ENCODE measurements at places on chromosomes 6 and 20.

GRCh38 chr6:29641430-29642148, 8.6 kb upstream of the GABBR1 start:
- DNase-seq: no peak

DNA sequence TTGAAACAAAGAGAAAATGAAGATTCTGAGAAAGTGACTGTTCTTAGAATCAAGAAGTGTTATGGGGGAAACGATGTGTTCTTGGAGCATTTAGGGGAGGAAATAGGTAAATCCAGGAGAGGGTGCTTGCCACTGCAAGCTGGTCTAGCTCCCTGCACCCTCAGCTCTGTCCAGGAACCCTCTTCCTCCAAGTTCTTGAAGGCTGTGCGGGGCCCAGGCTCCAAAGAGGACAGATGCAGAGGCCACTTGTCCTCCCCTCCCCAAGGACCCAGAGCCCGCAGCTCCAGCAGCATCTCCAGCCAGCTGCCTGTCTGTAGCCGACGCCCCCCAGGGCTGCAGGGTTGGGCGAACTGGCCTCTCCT, 87.9 kb downstream of the CDC5L start:
- DNase-seq: no peak

DNA sequence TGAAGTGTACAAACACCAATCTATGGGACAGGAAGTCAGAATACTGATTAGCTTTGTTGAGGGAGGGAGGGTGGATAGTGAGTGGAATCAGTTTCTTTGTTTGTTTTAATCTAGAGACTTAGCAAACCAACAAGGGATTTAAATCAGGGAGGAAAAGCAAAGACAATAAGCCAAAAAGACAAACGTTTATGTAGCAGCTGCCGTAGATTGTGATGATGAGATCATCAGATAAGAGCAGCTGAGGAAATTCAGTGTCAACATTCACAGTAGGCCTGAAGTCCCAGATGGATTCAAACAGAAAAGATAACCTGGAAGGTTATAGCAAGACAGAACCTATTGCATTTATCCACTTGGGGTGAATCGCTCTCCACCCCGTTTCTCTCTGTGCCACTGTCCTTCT, 104.9 kb upstream of the SYNDIG1 start:
- DNase-seq: no peak

- DNase-seq: no peak
Measured at GRCh38 chr20:57587989-57588377, 27.1 kb downstream of the PCK1 start.

DNA sequence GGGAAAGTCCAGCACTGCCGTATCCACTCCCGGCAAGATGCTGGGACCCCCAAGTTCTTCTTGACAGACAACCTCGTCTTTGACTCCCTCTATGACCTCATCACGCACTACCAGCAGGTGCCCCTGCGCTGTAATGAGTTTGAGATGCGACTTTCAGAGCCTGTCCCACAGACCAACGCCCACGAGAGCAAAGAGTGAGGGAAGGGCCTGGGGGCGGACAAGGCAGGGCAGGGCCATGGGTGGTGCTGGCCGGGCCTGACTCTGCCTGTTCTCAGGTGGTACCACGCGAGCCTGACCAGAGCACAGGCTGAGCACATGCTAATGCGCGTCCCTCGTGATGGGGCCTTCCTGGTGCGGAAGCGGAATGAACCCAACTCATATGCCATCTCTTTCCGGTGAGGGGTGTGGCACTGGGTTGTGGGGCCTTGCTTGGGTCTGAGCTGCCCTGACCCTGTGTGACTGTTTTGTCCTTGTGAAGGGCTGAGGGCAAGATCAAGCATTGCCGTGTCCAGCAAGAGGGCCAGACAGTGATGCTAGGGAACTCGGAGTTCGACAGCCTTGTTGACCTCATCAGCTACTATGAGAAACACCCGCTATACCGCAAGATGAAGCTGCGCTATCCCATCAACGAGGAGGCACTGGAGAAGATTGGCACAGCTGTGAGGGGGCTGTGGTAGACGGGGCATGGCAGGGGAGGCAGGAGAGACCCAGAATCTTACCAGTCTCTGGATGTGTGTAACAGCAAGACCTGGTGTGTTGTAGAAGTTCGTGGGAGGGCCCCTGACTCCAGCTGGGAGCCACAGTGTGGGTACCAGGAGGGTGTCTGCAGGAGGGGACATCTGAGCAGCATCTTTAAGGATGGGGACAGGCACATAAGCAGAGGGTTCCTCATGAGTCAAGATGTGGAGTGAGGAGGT, 29.1 kb downstream of the PLCG1 start:
- no peak for DNase-seq

DNA sequence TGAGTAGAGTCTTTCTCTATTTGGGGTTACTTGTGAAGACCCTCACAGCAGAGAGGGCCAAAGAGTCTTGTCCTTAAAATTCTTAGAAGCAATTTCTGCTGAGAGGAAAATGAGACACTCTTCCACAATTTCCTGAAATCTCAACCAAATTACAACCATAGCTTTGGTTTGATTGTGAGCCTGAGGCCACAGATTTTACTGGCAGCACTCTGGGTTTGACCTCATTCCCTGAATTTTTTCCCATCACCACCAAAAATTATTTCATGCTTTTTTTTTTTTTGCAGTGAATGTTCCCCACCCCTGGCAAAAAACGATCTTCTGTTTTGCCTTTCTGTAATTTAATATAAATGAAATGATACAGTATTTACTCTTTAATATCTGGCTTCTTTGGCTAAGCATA, 125.5 kb downstream of the THEMIS start:
- no peak for DNase-seq

- no peak for DNase-seq
Measured at GRCh38 chr20:51510169-51510568, 32.4 kb downstream of the NFATC2 start.

DNA sequence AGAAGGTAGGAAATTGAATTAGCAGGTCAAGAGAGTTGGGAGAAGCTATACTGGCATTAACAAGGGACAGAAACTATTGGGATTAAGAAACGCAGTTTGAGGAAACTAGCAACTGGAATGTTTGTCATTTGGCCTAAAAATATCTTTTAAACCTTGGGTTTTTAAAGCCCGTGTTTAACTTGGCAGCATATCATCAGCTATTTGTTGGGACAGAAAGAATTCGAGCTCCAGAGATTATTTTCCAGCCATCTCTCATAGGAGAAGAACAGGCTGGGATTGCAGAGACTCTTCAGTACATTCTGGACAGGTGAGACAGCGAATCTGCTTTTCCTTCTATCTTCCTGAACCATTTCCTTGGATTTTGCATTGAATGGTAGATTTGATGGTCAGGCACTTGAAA, 17.8 kb downstream of the ACTR5 start:
- DNase-seq: no peak

GRCh38 chr6:146914489-146915483, 289.4 kb upstream of the STXBP5 start:
- DNase-seq: no peak

- DNase-seq: no peak
Measured at GRCh38 chr6:4491501-4492260, 284.5 kb upstream of the CDYL start.

- no peak for DNase-seq
Measured at GRCh38 chr6:88619951-88620350, 343.5 kb downstream of the RNGTT start.

GRCh38 chr6:15872241-15873103, 209.6 kb upstream of the DTNBP1 start:
- no peak for DNase-seq

GRCh38 chr6:98949589-98949988, 1.8 kb upstream of the FBXL4 start:
- DNase-seq: no peak

GRCh38 chr20:3452690-3453089, 18.1 kb upstream of the ATRN start:
- no peak for DNase-seq

Measured in stimulated activated CD8-positive, alpha-beta memory T cell treated with anti-CD3 and anti-CD28 coated beads, Interleukin-15, amount 100 ng/mL, for 1 hour (primary cell).